A549 (cell line): ENCODE measurements at places on chromosomes 6 and 20.

DNA sequence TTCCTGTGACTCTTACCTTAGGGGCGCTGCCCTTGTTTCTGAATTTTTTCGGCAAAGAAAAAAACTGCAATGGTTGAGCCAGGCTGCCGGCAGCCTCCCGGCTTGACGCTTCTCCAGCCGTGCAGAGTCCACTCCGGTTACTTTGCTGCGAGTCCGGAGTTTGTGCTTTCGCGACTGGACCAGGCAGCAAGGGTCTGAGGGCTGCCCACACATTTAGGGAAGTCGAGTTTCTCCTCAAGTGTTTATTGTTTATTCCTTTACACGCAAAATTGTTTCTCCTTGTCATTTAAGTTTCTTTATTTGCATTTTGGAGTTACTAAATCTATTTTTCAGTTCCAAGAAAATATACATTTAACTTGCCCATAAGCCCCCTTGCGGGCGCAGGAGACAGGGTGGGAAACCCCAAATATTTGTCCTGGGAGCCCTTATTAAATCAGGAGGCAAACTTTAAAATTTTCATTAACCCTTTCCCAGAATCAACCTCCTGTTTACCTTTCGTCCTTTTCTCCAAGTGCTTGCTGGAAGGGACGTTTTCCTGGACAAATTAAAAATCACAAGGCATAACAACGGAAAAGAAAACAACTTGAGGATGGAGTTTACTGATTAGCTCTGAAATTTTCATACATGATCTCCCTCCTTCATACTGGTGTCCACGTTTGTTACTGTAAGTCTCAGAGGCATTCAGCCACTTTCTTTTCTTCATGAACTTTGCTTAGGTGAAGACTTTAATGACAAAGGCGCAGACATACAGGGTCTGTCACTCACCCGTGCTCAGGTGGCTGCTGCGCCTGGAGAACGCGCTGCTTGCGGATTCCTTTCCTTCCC lies 1.7 kb upstream of the PDE10A start:
- no peak for DNase-seq

- peak; percentile 11 for DNase-seq
Measured at GRCh38 chr6:80541181-80541580, 434.7 kb downstream of the BCKDHB start.

- no peak for DNase-seq
Measured at GRCh38 chr20:11128220-11128718, 454.5 kb upstream of the JAG1 start.

DNA sequence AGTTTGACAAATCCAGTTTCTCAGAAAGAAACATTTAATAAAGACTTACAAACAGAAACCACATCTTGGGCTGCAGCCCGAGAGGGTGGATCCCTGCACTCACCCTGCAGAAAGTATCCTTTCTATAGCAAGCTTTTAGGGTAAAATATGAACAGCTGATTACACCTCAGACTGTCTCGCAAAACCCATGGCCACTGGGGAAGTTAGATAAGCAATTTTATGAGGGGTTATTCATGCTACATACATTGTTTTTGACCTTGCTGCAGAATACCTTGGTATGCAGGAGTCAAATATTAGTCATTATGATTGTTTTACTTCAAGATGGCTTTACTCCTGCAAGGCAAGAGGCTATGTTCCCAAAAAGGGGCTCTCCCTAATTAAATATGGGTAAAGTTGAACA lies 126.9 kb downstream of the OR2B2 start:
- no peak for DNase-seq

DNA sequence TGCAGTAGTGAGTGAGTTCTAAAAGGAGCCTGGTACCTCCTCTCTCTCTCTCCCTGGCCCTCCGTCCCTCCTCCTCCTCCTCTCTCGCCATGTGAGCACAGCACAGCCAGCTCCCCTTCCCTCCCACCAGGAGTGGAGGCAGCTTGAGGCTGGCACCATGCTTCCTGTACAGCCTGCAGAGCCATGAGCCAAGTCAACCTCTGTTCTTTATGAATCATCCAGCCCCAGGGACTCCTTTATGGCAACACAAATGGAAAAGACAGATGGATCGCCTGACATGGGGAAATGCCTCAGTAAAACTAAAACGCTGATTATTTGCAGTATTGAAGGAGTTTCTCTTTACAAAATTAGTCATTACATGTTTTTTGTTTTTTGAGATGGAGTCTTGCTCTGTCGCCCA lies 233.7 kb upstream of the ARID1B start:
- no peak for DNase-seq

DNA sequence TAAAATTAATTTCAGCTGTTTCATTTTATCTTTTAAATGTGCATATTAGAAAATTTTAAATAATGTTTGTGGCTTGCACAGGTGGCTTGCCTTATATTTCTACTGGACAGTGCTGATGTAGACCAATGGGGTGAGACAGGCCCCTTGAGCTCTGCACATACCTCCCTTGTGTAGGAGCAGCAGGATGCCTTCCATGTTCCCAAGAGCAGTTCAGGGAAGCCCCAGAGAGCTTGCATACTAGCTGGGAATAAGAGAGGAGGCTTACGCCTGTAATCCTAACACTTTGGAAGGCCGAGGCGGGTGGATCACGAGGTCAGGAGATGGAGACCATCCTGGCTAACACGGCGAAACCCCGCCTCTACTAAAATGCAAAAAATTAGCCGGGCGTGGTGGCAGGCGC lies 61.4 kb downstream of the RFPL4B start:
- no peak for DNase-seq

DNA sequence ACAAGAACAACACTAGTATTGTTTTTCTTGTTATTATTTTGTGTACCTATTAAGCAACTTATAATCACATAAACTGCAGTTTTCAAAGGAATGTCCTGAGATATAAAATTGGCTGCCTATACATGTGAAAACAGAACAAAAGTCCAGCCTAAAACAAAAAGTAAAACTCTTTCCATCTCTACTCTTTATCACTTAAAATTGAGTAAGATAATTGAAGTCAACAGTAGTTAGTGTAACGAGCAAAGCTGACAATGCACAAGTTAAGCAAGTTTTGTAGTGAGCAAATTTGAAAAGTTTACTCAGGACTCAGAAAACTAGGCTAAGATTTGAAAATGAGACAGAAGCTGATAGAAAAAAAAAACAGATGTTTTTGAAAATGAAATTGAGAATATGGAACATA lies 941.4 kb upstream of the MAN1A1 start:
- DNase-seq, result no peak

DNA sequence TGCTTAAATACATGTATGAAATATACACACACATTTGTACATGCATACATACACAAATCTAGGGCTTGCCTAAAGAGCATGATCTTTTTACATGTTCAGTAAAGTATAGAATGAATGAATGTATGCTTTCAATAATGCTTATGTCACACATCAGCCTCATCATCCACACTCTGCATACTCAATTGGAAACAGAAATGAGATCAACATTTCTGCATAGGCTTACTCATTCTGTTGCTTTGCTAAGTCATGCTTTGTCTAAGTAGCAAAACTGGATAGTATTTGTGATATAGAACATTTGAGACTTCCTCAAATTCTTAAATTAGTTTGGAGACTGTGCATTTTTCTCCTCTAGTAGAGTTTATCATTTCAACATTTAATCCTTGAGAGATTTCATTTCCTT lies 343.3 kb downstream of the ADGRB3 start:
- no peak for DNase-seq

GRCh38 chr20:21344206-21344900 lies 41.2 kb downstream of the XRN2 start:
- DNase-seq, result no peak

DNA sequence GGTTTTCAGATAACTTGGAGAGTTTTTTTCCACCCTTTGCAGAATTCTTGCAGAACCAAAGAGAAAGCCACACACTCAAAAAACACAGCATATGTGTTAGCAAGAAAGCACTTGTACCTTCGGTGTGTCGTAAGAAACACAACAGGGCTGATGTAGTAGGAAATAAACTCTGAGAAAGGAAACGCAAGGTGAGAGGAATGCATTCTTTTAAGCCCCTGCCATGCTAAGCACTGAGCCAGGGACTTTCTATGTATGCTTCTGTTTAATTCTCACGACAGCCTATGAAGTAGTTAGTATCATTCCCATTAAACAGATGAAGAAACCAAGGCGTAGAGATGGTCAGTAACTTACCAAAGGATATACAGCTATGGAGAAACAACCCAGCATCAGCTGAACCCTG lies 23.1 kb downstream of the NEDD9 start:
- DNase-seq, result no peak

- DNase-seq, result no peak
Measured at GRCh38 chr6:143264986-143265764, 185.3 kb downstream of the ADAT2 start.

GRCh38 chr6:106154326-106154725 lies 68.2 kb downstream of the PRDM1 start:
- no peak for DNase-seq

DNA sequence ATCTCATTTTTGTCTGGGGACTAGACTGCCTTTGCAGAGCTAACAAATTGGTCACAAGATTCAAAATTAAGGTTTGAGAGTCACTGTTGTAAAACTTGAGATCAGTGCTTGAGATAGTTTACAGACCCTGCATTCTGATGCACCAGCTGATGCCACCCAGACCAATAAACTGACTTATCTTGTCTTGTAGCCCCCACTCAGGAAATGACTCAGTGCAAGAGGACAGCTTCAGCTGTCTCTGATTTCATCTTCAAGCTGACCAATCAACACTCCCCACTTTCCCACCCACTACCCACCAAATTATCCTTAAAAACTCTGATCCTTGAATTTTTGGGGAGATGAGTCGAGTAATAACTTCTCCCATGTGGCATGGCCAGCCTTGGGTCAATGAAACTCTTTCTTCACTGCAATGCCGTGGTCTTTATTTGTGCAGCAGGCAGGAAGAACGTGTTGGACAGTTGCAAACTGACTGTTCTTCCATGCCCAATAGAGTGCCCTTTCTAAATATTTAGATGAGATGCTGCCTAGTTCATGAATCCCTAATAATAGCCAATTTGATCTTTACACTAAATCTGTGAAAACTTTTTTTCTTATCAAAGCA lies 48.3 kb upstream of the PROKR2 start:
- no peak for DNase-seq

DNA sequence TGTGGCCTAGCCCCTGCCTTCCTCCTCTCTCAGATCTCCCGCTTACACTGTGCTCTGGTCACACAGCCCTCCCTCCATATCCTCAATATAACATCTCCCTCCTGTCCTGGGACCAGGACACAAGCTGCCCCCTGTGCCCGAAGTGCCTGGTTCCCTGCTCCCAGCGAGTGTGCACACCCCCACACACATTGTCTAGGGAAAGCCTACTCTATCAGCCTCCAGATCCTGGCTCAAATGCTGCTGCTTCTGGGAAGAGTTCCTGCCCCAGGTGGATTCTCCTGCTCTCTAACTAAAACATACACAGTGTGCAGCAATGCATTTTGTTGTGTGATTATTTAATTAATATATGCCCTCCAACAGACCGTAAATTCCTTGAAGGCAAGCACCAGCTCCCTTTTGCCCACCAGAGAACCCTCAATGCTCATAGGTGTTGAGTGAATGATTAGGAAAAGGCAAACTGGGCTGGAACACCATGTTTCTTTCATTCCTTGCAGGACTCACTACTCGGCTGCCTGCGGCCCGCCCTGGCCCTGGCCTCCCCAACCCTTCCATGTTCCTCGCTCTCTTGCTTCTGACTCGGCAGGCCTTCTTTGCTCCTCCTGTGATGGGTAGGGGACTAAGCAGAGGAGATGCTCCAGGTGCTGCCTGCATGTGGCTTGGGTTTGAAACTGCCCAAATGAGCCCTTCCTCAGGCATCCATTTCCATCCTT lies 194.6 kb downstream of the ZDHHC14 start:
- no peak for DNase-seq

GRCh38 chr20:1362484-1362883 lies 30.4 kb downstream of the FKBP1A start:
- DNase-seq, result no peak

- no peak for DNase-seq
Measured at GRCh38 chr20:8115436-8115835, 16.6 kb upstream of the PLCB1 start.

DNA sequence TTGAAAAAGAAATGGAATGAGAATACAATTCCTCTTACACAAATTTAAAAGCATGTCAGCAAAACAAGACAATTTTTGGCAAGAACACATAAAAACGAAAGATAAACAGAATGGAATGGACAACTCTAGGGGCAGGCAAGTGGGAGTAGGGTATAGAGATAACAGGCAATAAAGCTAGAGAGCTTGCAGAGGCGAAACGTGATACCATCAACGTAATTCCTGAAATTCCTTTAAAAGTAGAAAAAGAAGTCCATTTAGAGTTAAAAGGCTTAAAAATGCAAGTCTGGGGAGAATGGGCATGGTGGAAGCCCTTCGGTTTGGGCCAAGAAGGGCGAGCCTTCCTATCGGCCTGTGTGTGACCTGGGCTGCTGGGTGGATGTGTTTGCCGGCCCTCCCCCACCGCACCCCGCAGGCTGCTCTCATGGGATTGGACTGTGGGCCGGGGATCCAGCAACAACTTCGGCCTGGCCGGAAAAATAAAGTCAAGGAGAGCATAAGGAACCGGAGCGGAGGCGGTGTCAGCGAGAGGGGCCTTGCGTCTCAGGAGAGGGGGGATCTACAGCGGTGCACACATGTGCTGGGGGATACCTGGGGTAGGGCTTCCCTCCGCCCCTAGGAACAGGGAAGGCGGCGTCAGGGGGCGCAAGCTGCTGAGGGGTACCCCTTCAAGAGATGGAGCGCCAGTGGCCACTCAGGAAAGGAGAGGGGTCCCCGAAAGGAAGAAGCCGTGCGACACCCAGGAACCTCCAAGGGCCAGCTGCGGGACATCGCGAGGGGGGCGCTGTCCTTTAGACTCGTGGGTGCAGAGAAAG lies 4.1 kb downstream of the TMEM239 start:
- DNase-seq, result no peak

DNA sequence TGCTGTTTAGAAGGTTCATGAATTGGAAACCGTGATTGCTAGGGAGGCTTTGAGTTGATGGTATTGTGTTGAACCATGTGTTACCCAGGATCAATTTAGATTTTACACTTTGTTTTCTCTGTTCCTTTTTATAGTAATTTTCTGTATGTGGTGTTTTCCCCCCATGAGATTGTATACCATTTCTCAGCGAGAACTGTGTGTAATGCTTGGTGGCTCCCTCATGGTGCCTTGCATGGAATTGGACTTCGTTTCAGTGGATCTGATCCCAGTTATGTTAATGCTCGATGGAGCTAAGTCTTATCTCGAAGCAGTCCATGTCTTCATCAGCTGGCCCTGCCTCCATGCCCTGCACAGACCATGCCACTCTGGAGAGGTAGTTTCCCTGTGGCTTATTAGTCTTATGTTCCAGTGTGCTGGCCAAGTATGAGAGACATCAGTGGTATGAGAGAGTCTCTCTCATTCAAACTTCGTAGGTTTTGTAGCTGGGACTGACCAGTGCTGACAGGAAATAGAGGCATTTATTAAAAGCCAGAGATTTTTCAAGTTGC lies 18.7 kb downstream of the PTPN1 start:
- no peak for DNase-seq
